Activated naive CD4-positive, alpha-beta T cell treated with anti-CD3 and anti-CD28 coated beads, Interleukin-2, amount 50 U/mL, for 16 hours (primary cell): ENCODE measurements at places on chromosomes 12 and 14.

- no peak for DNase-seq
Observed at GRCh38 chr12:94648578-94648977, 1.8 kb downstream of the TMCC3 start.

DNA sequence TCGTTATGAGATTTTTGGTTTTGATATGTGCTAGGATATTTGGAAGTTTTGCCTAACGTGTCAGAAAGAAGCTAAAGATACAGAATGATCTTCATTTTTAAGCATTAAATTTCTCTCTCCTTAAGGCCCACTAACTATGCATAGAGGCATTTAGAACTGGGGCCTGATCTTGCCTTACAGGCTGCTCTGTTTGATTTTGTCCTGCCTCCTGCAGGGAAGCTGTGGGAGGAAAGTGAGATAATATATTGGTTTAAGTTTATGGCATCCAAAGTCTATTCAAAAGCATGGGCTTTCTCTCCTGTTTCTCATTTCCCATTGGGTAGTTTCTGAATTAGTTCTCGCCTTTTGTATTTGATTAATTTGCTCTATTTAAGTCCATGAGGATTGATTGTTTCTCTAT is 250.3 kb upstream of the FBXO33 start:
- DNase-seq, result no peak

DNA sequence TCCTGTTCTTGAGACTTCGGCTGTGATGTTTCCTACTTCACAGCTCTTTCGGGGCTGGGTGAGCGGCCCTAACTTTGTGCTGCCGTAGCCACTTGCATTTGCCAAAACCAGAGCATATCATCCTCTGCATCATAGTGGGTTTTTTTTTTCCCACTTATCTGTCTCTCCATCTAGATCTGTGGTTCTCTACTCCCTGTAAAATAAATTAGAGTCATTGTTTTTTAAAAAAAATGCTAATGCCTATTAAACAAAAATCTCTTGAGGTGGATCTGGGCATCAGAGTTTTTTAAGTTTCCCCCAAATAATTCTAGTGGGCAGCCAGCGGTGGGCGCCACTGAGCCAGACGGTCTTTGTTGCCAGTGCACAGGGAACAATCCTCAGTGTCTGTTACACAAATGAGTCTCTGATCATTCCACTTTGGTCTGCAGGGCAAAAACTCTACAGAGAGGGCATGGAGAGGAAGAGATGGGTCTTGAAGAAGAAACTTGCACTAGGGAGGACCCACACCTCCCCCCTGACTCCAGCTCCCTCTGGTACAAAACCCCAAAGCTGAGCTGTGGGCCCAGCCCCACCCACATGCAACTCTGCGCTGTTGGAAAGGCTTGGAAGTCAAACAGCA is 62.4 kb upstream of the BCL2L14 start:
- DNase-seq, result peak; percentile 53

GRCh38 chr14:74959596-74960180 is 4.3 kb upstream of the PGF start:
- no peak for DNase-seq

- DNase-seq, result no peak
Observed at GRCh38 chr12:16634786-16635185, 28.8 kb upstream of the LMO3 start.

DNA sequence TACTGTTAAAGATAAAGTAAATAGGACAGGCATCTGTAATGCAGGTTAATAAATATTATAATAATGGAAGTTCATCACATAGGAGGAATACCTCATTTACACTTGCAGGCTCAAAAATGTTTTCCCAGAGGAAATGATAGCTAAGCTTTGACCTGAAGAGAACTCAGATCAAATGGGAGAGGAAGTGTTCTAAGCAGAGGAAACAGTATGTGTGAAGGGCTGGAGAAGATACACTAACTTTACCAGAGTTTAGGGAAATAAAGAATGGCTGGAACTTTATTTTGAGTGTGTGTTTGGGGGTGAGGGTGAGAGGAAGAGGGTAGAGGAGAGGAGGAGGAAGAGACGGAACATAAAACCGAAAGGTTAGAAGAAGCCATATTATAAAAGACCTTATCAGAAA is 34.0 kb upstream of the AP4S1 start:
- no peak for DNase-seq

DNA sequence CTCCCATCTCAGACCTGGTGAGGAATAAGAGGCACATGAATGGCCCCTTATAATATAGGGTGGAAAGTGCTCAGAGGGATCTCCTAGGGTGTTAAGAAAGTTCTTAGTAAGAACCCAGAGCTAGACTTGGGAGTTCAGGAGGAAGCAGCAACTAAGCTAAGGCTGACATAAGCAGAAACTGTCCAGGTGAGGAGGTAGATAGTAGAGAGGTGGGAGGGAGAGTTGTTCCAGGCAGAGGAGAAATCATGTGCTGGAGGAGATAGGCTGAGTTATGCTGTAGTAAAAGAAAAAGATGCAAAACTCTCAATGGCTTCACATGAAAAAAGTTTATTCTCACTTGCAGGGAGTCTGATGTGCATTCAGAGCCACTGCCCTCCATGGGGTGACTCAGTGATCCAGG is 50.7 kb downstream of the FOS start:
- DNase-seq, result no peak

- no peak for DNase-seq
Observed at GRCh38 chr14:89040080-89040459, 215.6 kb downstream of the TTC8 start.

DNA sequence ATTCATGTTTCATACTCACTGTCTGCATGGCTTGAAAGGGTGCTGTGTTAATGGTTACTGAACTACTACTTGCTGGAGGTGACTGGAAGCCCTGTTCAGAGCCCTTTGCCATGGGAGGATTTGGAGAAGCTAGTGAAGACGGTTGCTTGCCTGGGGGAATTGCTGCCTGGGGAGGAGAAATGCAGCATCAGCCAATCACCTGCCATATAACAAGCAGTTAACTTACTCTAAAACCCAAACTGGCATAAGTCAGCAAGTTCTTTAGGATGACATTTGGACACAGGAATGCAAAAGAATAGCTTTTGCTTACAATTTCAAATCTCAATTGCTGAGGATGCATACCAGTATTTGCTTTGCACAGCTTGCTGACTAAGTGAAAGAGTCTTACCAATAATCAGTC is 23.4 kb upstream of the IPO8 start:
- DNase-seq, result no peak
